ENCODE measurements at places on chromosomes 16 and 17. TPM values are rescaled to one million over a fixed set of nuclear protein-coding genes. Genes with fewer than 3 reads are reported as not detected.
A peak's percentile ranks its signal among the peaks of the same experiment; 100 is the strongest.

DNA sequence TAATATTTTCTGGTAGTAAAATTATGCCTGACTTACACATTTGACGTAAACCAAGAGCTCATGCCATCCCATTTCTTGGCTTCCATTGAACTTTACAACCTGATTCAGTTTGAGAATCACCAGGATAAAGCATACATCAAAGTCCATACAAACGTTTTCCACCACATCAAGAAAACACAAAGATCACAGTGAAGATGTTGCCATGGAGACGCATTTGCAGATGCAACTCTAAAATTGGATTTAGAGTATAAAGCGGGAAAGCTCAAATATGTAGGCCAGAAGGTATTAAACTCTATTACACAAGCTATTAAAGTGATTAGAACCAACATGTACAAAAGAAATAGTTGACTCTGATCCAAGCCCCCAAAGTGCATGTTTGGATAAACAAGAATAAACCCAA is 10.4 kb downstream of the C16orf46 start:
- no peak for DNase-seq

GRCh38 chr16:70738083-70738977 is 52.5 kb upstream of the MTSS2 start:
- DNase-seq = no peak

- no peak for DNase-seq
These were observed 234.5 kb upstream of the MYOCD start for GRCh38 chr17:12431188-12431587.

DNA sequence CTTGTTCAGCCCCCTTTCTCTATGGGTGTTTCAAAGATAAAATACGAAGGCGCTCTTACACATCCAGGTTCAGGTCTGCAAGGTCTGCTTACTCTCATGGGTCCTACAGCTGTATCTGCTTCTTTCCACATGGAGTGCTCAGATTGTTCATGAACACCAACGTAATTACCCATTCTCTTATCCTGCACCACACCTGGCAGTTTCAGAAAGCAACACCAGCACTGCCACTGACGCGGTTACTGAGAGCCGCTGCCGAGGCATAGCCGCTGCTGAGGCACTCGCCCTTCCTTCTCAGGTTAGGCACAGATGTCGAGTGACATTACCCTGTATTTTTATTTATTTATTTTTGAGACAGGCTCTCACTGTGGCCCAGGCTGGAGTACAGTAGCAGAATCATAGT is 147.1 kb downstream of the RPTOR start:
- no peak for DNase-seq

DNA sequence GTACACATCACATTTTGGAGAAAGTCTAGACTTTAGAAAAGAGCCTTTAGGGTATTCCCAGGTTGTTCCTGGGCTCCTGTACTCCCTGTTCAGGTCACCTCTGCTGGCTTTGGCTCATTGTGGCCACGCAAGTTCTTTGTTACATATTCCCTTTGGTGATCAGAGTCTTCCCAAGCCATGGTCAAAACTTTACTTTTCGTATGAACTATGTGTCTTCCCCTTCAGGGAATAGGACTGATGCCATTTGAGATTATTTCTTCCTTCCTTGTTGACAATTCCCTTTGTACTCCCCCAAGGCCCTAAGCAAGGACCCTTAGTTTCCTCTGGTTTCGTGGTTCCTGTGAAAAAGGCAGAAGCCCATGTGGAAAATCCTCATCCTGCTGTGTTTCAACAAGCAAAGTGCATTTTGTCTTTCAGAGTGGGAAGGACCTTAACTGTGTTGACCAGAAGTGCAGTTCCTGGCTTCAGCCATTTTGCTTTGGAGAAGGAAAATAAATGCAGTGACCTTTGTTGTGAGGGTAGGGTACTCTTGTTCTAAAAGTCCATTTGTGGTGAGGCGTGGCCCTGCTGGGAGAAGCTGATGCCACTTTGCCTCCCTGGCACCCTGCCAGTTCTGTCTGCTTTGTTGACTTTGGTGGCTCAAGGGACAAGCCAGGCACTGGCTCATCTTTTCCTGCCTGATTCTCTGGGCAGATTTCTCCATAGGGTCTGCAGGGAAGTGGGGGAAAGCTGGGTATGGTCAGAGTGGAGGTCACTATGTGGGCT is 55.1 kb downstream of the ZNRF1 start:
- DNase-seq = peak; percentile 48

DNA sequence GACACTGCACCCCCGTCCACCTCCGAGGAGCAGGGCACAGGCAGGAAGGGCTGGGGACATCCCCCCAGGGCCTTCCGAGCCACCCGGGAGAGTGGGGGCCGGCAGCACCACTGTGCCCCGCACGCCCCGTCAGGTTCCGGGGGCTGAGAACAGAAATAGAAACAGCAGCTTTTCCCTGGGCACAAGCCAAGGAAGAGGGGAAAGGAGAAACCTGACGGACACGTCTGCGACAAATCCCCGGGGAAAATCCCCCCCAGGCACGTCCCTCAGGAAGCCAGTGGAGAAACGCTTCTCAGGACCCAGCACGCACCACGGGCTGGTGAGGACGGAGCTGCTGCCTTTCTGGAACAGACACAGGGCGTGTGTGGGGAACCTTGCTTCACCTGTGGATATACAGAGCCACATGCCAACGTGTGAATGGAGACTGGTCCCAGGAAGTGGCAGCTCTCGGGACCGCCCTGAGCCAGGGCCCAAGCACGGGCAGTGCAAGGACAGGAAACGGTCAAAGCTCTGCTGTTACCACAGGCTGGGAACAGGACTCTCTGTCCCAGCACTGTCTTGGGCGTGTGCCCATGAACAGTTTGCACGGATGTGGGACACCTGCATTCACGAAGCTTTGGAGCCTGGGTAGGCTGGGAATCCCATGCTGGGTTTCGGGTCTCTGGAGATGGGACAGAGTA is 1.2 kb upstream of the TMEM204 start:
- no peak for DNase-seq

DNA sequence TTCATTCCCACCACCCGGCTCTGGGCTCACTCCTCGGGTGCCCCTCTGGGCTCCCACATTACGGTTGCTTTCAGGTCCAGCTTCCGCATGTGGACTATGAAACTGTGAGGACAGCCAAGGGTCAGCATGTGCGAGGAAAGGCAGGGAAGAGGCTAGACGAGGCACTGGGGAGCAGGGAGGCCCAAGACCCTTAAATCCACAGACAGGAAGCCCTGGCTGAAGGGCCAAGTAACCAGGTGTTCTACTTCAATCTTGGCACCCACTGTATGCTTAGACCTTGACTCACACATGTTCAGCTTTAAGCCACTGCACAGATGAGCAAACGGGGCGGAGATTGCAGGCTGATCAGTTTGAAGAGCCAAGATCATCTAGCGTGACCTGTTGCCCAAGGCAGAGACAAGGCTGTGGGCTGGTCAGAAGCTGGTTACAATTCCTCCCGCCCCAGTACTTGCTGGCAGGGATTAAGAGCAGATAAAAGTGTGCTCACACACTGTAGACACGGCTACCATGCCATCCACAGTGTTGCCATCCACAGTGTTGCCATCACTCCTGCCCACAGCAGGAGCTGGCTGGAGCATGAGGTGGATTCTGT is at the start of gene CES4A:
Gene CES4A, plus strand, starts transcription at position 393 of the 592 bp plus-strand sequence. Its CDS starts 184 bp downstream, at position 577.
- no peak for DNase-seq

- DNase-seq = peak; percentile 14
These were observed 60.0 kb upstream of the CHMP6 start for GRCh38 chr17:80931421-80932265.

- DNase-seq = no peak
These were observed 1.5 kb downstream of the CLDN7 start for GRCh38 chr17:7260651-7261378.

DNA sequence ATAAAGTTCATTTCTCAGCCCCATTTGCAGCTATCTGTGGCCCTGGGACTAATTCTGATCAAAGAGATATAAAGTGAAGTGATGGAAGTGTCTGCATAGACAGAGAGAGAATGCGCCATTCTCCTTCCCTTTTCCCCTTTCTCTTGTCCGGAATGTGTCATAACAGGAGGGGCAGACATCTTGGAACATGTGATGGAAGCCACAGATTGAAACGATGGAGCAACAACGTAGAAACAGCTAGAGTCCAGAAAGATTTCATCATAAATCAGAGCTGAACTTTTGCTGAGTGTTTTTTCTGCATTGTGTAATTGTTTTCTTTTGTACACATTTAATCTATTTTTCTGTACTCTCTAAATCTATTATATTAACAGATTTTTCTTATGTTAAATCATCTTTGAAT is 11.3 kb downstream of the ASGR1 start:
- DNase-seq = no peak

Gene ZFHX3
- total RNA-seq = 4.7 TPM

- no peak for DNase-seq
These were observed 177.4 kb downstream of the FTO start for GRCh38 chr16:53881371-53881770.
